Activated CD4-positive, alpha-beta T cell treated with anti-CD3 and anti-CD28 coated beads, Interleukin-2, amount 10 ng/mL, durations not matched to agents 7 days and 5 days (primary cell): ENCODE measurements at places on chromosomes 2 and 18. TPM values are rescaled to one million over a fixed set of nuclear protein-coding genes. Genes with fewer than 3 reads are reported as not detected.

ITGA4 gene
- 163 TPM for total RNA-seq

GRCh38 chr2:51145761-51146160 is 113.8 kb upstream of the NRXN1 start:
- DNase-seq = no peak

- no peak for DNase-seq
Observed at GRCh38 chr2:204573221-204573620, 27.9 kb downstream of the PARD3B start.

GRCh38 chr2:238900511-238900910 is 52.6 kb downstream of the TWIST2 start:
- DNase-seq = no peak

- no peak for DNase-seq
Observed at GRCh38 chr18:51655327-51655698, 457.8 kb upstream of the MEX3C start.
